ENCODE measurements at places on chromosomes 1 and 21.
A peak's percentile ranks its signal among the peaks of the same experiment; 100 is the strongest.

GRCh38 chr1:238832106-238832505, 554.3 kb upstream of the CHRM3 start:
- DNase-seq, result no peak

GRCh38 chr1:174160109-174160473, 771 bp downstream of the RABGAP1L start:
- no peak for DNase-seq

GRCh38 chr1:119987112-119987511, 82.3 kb downstream of the NOTCH2 start:
- peak; percentile 90 for DNase-seq

DNA sequence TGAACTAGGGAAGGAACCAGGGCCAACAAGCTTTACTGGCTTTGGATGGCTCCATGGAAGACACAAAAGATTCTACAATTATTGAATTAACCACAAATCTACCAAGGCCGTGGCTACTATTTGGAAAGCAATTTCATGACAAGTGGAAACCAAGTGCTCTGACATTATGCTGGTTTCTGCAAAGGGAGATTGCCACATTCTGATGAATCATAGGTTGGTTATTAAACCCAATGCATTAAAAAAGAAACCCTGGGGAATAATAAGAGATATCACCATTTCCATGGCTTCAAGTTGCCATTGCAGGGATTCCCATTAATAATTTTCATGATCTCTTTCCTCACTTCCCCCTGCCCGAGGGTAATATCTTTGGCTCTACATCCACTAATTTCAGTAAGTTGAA, 359.2 kb upstream of the NCAM2 start:
- no peak for DNase-seq

All from AG04449 (cell line).